ENCODE measurements at places on chromosomes 2 and 18.
A peak's percentile ranks its signal among the peaks of the same experiment; 100 is the strongest.

GRCh38 chr18:33573193-33573592, 4.8 kb upstream of the ASXL3 start:
- no peak for DNase-seq

- no peak for DNase-seq
Observed at GRCh38 chr2:191942739-191943103, 95.8 kb upstream of the CAVIN2 start.

- no peak for DNase-seq
Observed at GRCh38 chr2:161243905-161244304, 64.3 kb upstream of the PSMD14 start.

DNA sequence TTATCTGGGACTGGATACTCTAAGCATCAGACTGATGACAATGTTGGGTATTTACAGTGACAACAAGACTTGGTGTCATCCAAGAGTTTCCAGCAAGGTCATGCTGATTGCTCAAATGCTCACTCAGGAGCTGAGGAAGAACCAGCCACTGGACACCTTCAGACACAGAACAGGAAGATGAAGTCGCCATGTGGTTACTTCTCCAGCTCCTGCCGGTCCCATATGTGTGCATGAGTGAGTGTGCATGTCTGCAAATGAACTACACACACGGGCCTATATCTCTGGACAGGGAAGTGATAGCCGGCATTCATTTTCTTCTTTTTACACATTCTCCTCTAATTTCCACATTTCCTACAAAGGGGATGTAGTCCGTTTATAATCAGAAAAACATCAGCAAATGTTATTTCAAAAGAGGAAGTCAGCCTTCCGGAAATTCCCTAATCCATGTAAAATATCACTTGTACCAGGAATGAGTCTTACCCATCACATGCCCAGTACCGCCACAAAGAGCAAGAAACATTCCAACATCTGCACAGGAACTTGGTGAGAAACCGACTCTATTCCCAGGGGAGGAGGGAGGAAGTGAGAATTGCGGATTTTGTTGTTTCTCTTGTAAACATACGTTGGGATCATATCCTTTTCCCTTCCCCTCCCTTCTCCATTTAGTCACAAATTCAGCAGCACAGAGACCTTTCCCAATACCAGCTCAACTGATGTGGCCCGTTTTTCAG, 10.8 kb downstream of the RFX8 start:
- DNase-seq, result peak; percentile 87

- no peak for DNase-seq
Observed at GRCh38 chr18:24695168-24695567, 234.7 kb downstream of the HRH4 start.

DNA sequence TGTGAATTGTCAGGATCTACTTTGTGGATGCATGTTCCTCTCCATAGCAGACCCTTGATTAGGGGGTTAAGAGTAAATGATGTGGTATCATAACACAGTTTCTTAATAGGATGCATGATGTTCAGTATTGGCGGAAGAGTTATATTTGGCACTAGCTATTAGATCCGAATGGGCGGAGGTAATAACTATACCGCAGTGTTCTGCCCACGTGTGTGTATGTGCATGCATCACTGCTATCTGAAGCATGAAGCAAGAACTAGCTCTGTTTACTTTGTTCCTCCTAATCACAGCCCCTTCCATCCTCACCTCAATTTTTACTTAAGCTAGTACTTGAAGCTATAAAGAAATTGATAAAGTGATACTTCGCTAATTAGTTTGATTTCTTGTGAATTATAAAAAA, 159.6 kb upstream of the NOSTRIN start:
- DNase-seq, result no peak

- peak; percentile 66 for DNase-seq
Observed at GRCh38 chr2:38013158-38013752, 62.7 kb downstream of the CYP1B1 start.

- no peak for DNase-seq
Observed at GRCh38 chr2:23083966-23084365, 301.0 kb upstream of the KLHL29 start.

- peak; percentile 28 for DNase-seq
Observed at GRCh38 chr2:197705912-197706838, 1.0 kb downstream of the MARS2 start.

GRCh38 chr2:37375741-37376288, 31.4 kb downstream of the QPCT start:
- no peak for DNase-seq

DNA sequence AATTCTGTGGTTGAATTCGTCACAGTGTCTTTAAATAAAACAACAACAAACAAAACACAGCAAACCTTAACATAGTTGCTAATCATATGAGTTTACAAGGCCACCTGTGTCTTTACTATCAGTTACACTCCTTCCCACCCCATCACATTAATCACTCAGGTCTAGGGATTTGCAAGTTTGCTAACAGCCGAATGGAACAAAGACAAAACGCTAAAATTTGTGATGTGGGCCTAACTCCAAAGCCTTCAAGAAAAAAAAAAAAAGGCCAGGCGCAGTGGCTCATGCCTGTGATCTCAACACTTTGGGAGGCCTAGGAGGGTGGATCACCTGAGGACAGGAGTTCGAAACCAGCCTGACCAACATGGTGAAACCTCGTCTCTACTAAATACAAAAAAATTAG, 566 bp upstream of the POLI start:
- no peak for DNase-seq

- DNase-seq, result peak; percentile 48
Observed at GRCh38 chr18:13558124-13558523, 168.2 kb downstream of the FAM210A start.

GRCh38 chr18:36501100-36501499, 203.6 kb downstream of the FHOD3 start:
- peak; percentile 35 for DNase-seq

GRCh38 chr18:32469190-32469651, 1.5 kb downstream of the GAREM1 start:
- DNase-seq, result peak; percentile 38

DNA sequence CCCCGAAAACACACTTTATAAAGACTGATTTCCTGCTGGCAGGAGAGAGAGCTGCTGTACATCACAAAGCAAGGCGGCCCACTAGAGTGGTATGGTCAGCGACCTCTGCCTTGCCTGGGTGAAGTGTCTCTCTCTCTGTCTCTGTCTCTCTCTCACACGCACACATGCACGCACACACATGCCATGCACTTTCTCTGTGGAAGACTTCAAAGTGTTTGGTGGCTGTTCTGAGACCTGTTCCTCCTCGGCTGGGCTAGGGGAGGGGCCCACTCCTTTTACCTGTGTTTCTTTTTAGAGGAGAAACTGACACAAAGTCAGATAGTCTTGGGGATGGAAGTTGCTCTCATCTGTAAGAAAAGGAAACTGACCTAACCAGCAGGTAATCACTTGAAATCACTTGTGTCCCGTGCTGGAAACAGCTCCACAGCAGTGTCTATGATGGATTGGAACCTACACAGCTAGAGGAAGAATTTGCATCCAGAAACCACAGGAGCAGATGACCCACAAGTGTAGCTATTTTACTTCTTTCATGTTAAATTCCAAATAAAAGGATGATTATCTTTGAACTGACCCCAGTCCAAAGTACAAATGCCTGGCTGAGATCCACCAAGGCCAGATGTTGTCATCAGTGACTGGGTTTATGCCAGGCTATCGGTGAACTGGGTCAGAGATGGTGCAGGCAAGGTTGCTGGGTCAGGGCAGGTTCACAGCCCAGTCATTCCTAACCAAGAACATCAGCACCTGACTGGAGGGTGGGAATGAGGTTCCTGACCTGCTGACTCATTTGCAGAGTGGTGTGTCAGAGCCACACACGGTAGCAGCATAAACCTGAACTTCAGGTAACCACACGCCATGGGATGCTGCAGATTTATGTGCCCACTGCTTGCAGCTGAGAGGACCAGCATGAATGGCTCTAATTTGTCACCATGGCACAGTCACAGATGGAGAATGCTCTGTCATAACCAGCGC, 63.0 kb downstream of the NPAS2 start:
- DNase-seq, result peak; percentile 40

DNA sequence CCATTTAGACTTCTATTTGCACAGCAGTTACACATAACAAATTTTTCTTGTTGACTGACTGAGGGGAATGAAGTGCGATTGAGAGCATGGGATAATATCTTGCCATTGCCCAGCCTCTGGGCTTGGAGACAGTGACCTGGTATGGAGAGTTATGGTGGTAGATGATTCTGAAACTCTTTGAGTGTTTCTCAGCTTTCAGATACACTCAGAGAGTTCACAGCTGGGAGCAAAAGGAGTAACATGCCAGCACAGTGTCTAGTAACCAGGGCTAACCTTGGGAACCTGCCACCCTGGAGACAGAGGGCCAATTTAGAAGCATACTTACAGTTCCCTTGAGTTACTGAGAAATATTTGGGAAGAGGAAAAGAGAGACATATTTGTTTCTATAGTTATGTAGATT, 1099.3 kb upstream of the CELF4 start:
- no peak for DNase-seq

DNA sequence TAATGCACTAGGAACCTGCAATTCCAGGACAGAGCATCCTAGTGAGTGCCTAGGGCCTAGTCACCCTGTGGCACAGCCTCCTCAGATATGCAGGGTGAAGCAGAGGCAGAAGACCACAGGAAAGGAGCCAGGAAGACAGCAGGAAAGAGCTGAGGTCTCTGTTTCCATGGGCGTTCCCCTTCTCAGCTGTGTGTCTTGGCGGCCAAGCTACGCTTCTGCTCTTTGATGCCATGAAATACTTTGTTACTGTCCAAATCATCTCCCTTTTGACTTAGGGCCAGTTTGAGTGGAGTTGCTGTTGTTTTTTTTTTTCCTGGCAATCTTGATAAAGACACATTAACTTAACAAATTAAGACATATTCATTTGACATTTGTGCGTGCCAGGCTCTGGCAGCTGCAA, 67.3 kb downstream of the APOB start:
- DNase-seq, result no peak

DNA sequence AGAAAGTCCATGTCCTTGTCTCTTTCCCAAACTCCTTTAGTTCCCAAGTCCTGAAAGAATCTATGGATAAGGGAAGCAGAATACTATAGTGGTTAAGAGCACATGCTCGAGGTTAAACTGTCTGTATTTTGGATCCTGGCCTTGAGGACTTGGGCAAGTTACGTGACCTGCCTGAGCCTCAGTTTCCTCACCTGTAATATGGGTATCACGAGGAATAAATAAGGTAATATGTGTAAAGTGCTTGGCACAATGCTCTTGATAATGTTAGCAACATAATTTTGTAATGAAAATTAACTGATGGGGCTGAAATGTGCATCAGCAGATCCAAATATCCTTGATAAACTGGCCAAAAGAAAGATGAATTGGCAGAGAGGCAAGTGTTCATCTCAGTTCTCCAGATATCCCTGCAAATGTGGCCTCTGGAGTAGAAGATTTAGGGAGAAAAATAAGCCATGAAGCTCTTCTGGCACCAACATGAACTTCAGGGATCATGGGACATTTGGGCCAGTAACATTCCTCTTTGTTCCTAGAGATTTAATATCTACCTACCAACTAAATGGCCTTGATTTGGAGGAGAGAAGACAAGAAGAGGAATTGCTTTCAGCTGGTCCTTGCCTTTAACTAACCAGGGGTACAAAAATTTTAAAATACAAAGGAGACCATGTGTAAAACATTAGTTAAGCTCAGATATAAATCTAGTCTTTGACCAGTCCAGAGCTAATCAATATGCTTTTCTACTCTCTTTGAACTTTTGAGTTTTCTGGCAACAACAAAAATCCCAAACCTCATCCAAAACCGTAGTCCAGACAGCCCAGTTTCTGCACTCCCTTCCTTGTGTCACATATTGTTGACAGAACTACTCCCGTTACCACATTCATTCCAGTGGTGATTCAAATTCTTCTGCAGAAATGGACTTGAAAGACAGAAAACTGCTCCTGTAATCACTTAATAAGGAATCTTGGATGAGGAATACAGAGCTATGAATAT, 52.7 kb upstream of the EML4 start:
- DNase-seq, result no peak

- peak; percentile 11 for DNase-seq
Observed at GRCh38 chr18:42255908-42256765, 301.1 kb downstream of the PIK3C3 start.

GRCh38 chr18:33316146-33316587, 124.4 kb downstream of the CCDC178 start:
- DNase-seq, result no peak

GRCh38 chr2:211503198-211503597, 946.8 kb downstream of the CPS1 start:
- DNase-seq, result no peak

DNA sequence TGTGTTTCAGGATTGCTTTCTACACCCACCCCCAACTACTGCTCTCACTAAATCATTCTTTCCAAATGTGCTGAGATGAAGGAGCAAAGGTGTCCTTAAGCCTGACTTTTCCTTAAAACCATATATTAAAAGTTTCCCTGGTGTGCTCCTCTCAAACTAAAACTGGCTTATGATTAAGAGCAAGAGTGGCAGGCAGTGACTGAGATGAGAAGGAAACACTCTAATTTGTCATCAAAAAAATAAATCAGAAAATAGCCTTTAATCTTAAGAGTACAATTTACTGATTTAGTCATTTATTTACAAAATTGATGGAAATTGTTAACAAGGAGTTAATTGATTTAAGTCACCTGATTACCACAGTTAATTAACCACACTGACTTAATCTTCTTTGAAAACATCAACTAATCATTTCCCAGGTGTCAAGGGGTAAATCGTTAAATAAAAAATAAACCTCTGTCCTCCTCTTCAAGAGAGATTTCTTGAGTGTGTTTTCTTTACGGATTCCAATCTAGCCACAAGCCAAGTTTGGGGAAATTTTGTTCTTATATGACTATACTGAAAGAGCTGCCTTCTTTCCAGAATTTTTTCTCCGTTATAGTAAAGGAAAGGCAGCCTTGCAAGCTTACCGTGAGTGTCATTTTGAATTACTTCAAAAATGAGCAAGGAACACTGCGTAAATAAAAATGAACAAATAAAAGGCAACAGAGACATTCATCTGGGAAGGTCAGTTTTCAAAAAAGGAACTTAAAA, 17.4 kb downstream of the LRP2 start:
- DNase-seq, result no peak

GRCh38 chr2:23809150-23809549, 117.8 kb downstream of the ATAD2B start:
- DNase-seq, result no peak

DNA sequence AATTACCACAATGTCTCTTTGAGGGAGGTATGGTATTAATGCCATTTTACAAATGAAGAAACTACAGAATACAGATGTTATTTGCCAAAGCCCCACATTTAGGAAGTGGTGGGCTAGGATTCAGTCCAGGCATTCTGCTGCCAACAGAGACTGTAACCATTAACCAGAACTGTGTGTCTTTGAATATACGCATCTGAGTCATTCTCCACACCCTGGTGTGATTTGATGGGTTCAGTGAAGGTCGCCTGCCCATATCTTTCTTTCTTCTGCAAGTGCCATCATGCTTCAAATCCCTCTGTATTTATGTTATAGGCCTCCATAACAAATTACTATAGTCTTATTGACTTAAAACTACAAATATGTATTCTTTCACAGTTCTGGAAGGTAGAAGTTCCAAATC, 479.0 kb upstream of the DCC start:
- DNase-seq, result no peak

Data from MCF 10A (cell line).